Activated CD8-positive, alpha-beta memory T cell treated with anti-CD3 and anti-CD28 coated beads, Interleukin-2, amount 50 U/mL, for 4 hours (primary cell): ENCODE measurements at places on chromosomes 6 and 20.

DNA sequence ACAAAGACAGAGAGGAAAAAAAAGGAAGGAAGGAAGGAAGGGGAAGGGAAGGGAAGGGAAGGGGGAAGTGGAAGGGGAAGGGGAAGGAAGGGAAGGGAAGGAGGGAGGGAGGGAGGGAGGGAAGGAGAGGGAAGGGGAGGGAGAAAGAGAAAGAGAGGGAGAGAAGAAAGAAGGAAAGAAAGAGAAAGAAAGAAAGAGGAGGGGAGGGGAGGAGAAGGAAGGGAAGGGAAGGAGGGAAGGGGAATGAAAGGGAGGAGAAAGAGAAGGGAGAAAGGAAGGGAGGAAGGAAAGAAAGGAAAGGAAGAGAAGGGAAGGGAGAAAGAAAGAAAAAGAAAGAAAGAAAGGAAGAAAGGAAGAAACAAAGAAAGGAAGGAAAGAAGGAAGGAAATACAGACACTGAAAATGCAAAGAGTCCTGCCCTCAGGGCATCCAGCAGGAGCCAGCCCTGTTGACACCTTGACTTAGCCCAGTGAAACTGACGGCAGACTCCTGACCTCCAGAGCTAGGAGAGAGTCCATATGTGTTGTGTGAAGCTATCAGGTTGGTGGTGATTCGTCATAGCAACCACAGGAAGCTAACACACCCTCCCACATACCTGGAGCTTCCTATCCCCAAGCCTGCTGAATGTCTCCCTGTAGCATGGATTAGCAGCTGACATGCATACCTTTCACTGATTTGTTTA is 58.7 kb upstream of the SULF2 start:
- DNase-seq: no peak

DNA sequence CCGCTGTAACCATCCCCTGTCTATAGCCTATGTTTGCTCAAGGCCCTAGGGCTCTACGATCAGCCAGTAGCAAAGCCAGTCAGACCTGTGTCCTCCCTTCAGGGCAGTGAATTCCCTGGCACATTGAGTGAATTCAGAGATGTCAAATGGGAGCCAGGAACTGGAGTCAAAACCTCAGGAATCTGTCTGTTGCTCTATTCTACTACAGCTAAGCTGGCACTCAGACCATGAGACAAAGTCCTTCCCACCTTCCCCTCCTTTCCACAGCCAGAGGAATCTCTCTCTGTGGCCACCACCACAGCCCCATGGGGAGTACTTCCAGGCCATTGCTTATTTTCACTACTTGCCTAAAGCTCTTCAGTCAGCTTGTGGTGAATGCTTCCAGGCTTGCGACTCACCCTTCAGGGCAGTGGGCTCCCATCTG is 82.0 kb downstream of the PKIB start:
- no peak for DNase-seq

DNA sequence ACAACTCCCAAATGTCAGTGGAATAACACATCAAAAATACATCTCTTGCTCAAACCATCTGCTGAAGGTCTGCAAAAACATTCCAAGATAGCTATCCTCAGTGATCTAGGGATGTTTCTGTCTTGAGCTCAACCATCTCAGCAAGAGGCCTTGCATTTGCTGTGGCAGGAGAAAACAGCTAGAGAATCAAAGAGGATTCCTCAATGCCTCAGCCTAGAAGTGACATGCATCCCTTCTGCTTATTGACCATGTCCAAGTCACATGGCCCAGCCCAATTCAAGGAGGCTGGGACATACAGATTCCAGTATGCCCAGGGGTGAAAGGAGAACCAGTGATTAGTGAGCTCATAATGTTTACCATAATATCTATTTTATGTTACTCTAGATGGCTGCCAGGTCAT is 269.5 kb downstream of the PLCB1 start:
- DNase-seq: no peak

DNA sequence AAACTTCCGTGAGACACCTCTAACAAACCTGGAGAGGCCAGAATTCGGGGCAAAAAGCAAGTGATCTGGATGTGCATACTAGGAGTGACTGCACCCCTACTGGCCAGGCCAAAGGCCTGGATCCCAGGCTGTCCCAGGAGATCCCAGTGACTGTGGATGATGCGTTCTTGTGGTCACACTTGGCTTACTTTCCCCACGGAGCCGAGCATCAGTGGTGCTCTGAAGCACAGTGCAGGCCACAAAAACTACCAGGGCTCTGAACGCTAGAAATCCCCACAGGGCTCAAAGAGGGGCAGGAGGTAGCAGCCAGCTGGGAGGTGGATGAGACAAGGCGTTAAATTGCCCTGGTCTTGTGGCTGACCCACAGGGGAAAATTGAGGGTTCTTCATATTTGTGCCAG is 7.1 kb downstream of the TRIM26 start:
- no peak for DNase-seq

- DNase-seq: no peak
Measured at GRCh38 chr6:96645106-96645505, 82.2 kb downstream of the FHL5 start.

GRCh38 chr6:146339716-146340115 is 203.9 kb upstream of the RAB32 start:
- no peak for DNase-seq

GRCh38 chr20:47238780-47239718 is 117.5 kb downstream of the ZMYND8 start:
- no peak for DNase-seq

DNA sequence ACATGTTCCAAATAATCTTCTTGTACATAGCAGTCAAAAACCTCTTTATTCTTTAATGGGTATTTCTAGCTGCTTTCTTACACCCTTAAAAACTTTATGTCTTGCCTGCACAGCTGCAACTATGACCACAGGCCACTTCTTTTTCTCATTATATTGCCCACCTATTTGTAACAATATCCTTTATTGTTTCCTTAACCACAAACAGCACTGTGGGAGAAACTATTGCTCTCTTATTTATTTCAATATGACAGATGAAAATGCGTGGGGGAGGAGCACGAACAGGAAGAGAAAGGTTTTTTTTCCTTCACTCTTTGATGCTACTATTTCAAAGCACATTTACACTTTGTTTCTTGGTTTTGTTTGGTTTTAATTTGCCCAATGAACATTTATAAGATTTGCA is 253.5 kb downstream of the GJA1 start:
- no peak for DNase-seq
